Inflammatory macrophage treated with lipopolysaccharide for 1 hour (primary cell): ENCODE measurements at places on chromosomes 1 and 21.

DNA sequence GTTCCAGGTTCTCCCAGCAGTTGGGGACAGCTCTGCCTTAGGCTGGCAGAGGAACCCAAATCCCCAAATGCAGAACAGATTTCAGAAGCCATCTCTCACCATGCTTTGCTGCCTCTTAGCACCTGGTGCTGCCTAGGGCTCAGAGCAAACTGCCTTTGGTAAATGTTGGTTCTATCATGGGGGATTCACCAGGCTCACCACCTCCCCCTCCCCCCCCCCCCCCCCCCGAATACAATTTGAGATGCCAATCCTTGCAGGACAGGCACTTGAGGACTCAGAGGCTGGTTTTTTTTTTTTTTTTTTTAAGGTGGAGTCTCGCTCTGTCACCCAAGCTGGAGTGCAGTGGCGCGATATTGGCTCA lies 447 bp upstream of the PAQR6 start:
- no peak for DNase-seq

GRCh38 chr1:184032930-184033418 lies 4.6 kb downstream of the COLGALT2 start:
- no peak for DNase-seq

DNA sequence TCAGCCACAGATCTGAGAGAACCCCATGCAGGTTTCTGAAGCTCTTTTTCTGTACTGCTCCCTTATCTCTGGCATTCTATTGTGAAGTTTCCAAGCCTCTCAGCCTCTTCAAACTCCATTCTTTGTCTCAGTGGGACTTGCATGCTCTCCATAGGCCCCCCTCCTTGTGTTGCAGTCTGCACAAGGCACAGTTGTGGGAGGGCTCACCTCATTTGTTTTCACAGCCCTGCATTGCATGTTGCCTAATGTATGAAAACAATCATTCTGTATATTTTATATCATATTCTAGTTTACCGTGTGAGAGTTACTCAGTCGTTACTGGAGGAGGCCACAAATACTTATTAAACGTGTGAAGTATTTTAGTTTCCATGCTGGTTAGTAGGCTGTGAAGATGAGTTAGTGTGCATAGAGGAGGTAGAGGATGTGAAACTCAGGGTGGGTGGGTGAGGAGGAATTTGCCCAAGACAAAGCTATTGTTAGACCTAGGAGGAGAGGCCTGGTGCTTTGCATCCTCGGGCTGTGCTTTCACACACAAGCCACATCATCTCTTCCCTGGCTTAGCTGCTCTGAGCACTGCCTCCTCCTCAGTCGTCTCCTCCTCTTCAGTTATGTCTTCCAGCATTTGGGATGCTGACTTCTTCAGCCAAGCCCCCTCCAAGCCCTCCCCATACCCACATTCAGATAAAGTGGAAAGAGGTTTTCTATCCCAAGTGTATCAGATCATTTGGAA lies 7.8 kb upstream of the CHI3L2 start:
- DNase-seq = no peak

- no peak for DNase-seq
These were observed 21.1 kb upstream of the ABCA4 start for GRCh38 chr1:94142022-94142421.

GRCh38 chr1:40264354-40264781 lies 6.3 kb downstream of the ZMPSTE24 start:
- no peak for DNase-seq

DNA sequence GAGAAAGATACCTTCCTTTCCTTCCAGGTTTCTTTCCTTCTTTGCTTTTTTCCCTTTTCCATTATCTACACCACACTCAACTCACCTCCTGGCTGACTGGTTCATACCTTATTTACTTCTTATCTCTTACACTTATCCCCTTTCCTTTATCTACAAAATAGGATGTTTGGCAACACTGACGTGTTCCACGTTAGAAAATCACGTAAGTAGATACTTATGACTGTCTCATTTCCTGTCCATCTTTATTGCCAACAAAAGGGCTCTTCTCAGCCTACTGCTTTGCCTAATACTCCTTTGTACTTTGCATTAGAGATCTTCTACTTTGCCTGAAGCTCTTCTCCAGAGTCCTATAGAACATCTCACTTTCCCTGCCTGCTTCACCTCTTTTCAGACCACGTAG lies 25.1 kb downstream of the SYNJ1 start:
- no peak for DNase-seq

GRCh38 chr1:197876894-197877293 lies 25.5 kb upstream of the C1orf53 start:
- DNase-seq = no peak

DNA sequence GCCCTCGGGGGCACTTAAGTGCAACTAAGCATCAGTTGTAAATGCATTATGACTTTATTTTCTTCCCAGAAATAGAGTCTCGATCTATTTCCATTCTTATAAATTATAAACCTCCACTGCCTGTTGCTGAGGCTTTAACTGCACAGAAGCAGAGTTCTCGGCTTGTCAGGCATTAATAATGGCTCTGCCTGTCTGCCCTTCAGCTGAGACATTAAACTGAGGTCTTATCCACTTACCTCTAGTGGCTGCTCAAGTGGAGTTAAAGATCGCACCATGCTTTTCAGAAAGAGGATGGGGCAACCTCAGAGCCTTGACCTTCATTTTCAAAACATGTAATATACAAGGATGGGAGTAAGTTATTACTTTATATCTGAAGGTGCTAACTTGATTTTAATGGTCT lies 597.6 kb upstream of the PRMT6 start:
- DNase-seq = no peak

DNA sequence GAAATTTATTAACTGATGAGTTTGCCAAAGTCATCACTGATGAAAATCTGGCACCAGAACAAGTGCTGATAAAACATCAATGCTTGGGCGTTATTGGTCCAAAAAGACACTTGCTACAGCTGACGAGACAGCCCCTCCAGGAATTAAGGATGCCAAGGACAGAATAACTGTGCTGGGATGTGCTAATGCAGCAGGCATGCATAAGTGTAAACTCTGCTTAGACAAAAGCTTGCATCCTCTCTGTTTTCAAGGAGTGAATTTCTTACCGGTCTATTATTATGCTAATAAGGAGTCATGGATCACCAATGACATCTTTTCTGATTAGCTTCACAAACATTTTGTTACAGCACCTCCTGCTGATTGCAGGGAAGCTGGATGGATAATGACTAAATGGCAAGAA lies 402.0 kb downstream of the LTN1 start:
- DNase-seq = no peak

- no peak for DNase-seq
These were observed 263.7 kb downstream of the OMA1 start for GRCh38 chr1:58282623-58283387.

DNA sequence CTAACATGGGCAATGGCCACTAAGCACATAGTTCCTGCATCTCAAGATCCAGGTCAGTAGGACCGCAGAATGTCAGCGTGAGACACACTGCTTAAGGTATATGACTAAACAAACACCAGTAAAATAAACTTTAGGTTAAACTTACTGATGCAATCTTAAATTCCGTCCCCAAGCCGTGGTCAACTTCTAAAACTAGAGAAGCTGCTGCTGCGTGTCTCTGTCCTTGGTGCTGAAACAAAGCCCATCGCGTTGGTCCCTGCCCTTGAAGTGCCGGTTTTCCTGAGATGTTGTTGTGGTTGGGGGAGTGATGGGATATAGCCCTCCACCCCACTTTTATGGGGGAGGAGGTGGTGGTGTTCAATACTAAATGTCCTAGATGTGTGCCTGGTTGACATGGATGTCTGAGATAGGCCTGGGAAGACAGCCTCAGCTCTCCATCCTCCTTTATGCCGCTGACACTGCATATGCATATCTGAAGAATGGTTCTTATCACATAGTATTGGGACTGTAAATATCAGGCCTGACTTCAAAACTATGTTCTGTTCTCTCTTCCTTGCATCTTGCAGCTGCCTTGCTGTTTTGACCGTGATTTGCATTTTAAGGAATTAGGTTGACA lies 72.0 kb upstream of the KCNA3 start:
- DNase-seq = peak; percentile 64
